ENCODE measurements at places on chromosomes 3 and 15.

DNA sequence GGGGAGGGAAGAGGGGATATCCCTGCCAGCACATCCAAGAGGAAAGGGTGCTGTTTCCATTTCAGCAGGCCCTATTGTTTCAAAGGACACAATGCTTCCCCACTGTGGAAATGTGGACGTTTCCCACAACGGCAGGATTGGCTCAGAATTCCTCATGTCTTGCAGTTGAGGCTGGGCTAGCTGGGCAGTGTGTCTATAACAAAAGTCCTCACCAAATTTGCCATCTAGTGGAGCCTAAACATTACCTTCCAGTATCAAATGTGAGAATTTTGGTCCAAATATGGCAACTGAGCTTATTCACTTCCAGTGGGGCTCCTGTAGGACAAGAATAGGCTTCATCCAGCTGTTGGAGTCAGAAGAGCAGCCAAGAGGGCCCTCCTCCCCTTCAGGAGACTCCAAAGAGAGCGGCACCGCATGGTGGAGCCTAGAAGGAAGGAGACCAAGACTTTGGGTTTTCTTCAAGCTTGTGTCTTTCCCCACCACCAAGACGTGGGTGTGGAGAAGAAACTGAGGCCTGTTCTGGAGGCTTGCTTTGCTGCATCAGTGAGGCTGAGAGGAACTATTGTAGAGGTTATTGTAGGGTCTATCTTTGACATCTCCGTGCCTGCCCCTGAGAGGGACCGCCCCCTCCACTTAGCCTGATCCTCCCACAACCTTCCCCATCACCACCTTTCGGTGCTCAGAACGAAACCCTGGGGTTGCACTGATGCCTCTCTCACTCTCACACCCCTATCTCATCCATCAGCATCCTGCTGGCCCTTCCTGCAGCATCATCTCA lies 45.3 kb upstream of the SLCO2A1 start:
- no peak for DNase-seq

GRCh38 chr3:50122071-50122470 lies 33.1 kb upstream of the SEMA3F start:
- DNase-seq = no peak

DNA sequence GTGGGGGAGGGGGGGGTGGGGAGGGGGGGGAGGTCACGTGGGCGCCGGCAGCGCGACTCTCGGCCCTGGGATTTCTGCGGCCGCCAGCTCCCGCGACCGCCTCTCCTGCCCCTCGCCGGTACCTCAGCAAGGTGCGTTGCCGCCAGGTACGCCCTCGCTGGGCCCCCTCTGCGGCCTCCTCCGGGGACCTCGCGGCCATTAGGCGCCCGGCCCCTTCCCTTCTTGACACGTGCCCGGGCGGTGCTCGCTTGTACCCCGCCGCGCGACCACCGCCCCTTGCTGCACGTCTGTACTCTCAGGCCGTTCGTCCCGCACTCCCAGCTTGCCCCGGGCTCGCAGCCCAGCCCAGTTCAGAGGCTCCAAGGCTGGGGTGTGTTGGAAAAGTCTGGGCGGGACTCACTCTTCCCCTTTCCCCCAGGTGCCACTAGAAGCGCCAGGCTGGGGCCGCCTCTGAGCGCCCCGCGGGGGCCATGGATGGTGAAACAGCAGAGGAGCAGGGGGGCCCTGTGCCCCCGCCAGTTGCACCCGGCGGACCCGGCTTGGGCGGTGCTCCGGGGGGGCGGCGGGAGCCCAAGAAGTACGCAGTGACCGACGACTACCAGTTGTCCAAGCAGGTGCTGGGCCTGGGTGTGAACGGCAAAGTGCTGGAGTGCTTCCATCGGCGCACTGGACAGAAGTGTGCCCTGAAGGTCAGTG lies at the start of gene MAPKAPK3:
Gene MAPKAPK3, plus strand, starts transcription at position 56 of the 696 bp plus-strand sequence. Its CDS starts 415 bp downstream, at position 471.
- DNase-seq = no peak

- DNase-seq = no peak
Measured at GRCh38 chr3:164465172-164465571, 613.1 kb downstream of the SI start.

- no peak for DNase-seq
Measured at GRCh38 chr15:93820566-93820965, 410.8 kb upstream of the MCTP2 start.

- DNase-seq = no peak
Measured at GRCh38 chr15:56804938-56805337, 71.6 kb upstream of the ZNF280D start.

- DNase-seq = no peak
Measured at GRCh38 chr15:69754313-69754712, 301.7 kb downstream of the RPLP1 start.

GRCh38 chr15:38748710-38749109 lies 184.1 kb upstream of the RASGRP1 start:
- no peak for DNase-seq

DNA sequence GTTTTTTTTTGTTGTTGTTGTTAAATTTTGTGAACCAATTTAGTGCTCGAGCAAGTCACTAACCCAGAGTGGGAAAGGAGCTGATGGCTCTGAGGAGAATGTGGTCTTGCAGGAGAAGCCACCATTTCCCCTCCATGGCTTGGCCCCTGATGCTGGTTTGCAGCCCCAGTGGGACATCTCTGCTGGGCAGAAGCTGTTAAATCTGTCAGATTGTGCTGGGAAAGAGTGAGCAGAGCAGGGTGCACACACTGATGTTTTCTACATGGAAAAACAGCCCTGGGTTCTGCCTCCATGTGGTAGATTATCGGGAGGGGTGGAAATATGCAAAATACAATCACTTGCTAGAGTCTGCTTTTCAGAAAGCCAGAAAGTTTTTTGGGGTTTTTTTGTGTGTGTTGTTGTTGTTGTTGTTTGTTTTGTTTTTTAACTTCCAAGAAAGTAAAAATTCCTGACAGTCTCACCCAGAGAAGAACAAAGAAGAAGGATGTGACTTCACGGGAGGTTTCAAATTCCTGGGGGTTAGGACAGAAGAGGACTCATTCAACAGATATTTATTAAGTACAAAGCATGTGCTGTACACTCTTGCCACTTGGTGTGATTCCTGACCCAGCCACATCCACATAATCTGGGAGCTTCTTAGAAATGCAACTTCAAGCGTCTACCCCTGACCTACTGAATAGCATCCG lies 133.7 kb downstream of the FOXB1 start:
- no peak for DNase-seq

DNA sequence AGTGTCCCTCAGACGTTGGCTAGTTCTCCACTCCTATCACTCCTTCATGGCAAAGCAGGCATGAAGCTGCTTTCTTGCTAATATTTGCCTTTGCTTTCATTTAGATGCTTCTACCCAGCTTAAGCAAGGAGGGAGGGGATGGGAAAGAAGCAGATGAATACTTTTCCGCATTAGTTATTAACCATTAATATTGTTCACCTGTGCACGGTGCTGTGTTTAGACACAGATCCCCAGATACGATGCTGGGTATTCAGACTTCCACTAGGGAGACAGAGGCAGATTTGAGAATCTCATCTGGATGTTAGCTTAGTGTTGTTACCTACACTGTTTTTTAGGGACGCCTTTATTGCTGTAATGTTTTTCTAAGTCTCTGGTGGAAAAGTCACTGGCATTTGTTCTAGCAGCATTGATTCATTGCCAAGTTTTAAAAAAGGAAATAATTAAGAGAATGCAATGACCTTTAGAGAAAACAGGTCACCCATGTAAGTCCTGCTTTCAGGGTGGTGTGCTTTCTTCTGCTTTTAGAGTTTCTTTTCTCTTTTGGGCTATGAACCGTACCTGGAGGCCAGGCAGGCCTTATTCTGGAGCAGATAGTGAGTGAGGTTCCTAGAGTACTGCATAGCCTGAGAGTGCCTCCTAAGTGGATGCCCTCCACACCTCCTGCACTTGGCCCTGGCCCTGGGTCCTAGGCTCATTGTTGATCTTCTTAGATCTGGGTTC lies 55.5 kb downstream of the MYZAP start:
- no peak for DNase-seq

- DNase-seq = no peak
Measured at GRCh38 chr3:10554236-10554611, 48.8 kb upstream of the ATP2B2 start.

DNA sequence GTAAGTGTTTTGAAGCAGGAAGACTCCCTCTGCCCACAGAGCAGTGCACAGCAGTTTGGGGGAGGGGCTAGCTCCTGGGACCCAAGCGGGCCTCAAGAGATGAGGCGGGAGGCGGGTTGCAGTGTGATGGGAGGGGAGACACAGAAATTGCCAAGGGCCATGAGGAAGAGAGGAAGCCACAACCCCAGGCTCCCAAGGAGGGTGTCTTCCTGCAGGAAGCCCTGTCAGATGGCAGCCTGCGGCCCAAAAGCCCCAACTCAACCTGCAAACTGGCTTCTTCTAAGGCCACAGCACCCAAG lies 7.3 kb upstream of the ISLR2 start:
- DNase-seq = no peak

- no peak for DNase-seq
Measured at GRCh38 chr15:79964232-79964805, 6.7 kb downstream of the BCL2A1 start.

DNA sequence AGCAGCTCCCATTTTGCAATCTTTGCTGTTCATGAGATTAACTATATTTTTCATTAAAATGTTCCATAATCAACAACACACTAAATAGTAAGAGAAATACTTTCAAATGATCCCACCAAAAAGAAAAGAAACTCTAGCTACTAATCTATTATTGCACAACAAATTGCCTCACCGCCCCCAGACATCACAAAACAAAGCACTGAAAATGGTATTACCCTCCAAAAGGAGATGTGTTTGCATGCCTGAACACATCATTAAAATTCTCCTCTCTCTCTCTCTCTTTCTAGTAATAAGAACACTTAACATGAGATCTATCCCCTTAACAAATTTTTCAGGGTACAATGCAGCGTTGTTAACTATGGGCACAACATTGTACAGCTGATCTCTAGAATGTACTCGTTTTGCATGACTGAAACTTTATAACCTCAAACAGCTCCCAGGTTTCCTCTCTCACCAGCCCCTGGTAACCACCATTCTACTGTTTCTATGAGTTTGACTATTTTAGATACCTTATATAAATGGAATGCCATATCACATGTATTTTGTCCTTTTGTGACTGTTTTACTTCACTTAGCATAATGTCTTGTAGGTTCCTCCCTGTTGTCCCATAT lies 33.1 kb downstream of the WNT5A start:
- DNase-seq = no peak

GRCh38 chr3:127103080-127103479 lies 89.9 kb upstream of the PRR23E start:
- DNase-seq = no peak

DNA sequence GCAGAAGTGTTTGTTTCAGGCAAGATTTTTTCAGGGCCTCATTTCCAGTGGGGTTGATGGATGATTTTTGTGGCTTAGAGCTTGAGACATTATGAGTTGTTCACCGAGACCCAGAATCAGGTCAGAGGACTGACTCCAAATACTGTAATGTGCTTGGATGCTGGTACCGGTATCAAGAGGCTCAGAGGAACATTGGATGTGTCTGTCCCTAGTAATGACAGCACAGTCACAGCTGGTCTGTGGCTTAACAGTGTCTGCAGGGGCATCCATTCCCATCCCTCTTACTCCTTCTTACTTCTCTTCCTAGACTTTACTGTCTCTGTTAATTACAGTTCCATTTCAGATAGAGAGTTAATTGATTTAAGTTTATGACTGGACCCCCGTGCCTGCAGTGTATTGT lies 107.8 kb downstream of the PTPRG start:
- no peak for DNase-seq

DNA sequence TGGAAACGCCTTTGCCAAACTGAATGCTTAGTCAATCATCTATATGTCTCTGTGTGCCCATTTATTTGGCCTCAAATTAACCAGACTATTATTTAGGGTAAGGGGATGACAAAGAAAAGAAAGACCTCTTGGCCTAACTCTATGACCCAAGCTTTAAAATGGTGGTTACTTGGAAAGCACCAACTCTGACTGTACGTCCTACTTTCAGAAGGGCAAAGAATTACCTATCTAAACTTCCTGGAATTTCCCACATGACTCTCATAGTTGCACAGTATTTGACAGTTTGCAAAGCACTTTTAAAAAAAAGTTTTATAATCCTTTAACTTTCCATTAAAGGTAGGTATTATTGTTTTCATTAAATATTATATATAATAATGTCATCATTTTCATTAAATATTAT lies 6.3 kb upstream of the MTHFS start:
- no peak for DNase-seq

DNA sequence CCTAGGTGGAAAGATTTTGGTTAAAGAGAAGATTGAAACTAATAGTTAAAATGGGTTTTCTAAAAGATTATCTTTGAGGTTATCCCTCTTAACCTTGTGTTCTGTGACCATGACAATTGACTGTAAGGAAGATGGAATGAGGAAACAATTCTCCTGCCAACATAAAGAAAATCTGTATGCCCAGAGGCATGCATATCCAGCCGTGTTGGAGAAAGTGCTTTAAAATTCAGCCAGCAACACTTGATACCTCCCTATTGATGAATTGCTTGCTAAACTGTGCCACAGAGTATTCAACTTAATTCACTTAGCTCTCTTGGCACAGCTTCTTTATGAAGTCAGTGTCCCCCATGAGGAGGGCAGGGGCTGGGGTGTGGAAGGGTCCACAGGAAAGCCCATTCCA lies 203.5 kb downstream of the UBE2E2 start:
- DNase-seq = no peak

GRCh38 chr3:193742628-193743027 lies 149.6 kb downstream of the OPA1 start:
- no peak for DNase-seq

DNA sequence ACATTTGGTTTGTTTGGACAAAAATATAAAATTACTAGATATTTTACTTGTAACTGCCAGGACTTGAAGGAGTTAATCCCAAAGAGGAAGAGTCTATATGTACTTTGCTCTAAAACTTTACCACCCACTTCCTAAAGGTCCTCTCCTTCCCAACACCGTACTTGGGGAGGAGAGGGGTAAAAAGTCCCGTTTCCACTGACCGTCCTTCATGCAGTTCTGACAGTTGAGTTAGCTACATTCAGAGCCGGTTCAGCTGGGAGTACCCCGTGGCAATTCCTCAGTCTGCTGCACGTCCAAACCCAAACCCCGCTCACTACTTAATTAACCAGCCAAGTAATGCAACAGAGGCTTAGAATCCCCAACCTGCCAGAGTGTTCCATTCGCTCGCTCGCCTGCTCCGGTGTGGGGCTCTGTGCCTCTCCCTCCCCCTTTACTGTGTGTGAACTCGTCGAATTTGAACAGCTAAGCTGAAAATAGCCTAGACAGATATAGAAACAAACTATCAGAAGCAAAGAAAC lies 519.7 kb downstream of the FOXP1 start:
- peak; percentile 54 for DNase-seq

GRCh38 chr3:150357923-150358607 lies 50.0 kb upstream of the TSC22D2 start:
- peak; percentile 16 for DNase-seq

- DNase-seq = no peak
Measured at GRCh38 chr3:64266065-64266931, 41.0 kb upstream of the PRICKLE2 start.

DNA sequence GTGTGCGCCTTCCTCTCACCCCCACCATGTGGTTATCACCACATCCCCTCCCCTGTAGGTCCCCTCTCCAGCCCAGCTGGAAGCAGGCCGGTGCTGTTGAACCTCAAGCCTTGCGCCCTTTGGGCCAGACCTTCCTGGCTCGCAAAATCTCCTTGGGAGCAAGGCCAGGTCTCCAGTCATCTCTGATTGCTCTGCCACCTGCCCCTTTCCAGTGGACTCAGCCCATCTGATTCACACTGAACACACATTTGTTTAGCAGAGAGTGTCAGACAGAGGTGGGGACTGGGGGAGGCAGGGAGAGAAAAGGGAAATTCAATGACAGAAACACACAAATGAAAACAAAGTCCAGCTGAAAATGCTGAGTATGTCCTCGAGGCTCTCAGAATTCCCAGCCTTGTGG lies 119.4 kb downstream of the TPRA1 start:
- no peak for DNase-seq
